ENCODE measurements at places on chromosomes 16 and 17.

GRCh38 chr17:29844339-29845048 is 85.5 kb downstream of the SSH2 start:
- DNase-seq, result no peak

- no peak for DNase-seq
These were observed 737.7 kb upstream of the SOX9 start for GRCh38 chr17:71383091-71383490.

GRCh38 chr16:463071-463470 is 37.6 kb downstream of the RAB11FIP3 start:
- no peak for DNase-seq

GRCh38 chr16:87068762-87069150 is 248.4 kb downstream of the C16orf95 start:
- DNase-seq, result no peak

- peak; percentile 64 for DNase-seq
These were observed 47.1 kb downstream of the SPACA3 start for GRCh38 chr17:33038740-33039139.

DNA sequence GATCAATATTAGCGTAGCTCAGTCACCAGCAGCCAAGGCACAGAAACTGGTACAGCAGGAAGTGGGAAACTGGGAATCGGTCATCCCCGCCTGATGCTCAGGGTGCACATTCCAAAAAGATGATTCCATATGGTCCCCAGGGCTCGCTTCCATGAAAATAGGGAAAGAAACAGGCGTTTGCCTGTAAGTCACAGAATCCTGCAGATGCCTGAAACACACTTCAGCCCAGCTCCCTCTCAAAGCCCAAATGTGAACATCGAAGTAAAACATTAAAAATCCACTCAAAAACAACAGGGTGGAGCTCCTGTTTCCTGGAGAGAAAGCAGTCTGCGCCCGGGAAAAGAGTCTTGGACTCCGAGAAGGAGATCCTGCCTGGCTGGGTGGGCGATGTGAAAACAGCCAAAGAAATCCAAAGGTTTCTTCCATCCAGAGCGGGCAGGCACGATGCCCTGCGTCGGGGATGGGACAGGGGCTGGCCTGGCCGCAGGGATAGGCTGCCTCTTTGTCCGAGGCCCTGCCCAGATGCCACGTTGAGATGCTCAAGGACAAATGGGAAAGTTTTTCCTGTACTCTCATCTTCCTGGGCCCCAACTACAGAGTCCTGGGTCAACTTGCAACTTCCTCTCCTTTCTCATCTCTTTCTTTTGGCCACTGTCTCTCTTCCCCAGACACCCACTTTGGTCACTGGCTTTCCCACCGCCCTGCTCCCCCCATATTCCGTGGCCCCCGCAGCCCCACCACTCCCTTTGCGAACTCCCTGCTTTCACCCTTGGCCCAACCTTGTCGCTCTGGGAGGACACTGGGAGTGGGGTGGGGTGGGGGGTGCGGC is 743 bp downstream of the WIPI1 start:
- DNase-seq, result peak; percentile 53

DNA sequence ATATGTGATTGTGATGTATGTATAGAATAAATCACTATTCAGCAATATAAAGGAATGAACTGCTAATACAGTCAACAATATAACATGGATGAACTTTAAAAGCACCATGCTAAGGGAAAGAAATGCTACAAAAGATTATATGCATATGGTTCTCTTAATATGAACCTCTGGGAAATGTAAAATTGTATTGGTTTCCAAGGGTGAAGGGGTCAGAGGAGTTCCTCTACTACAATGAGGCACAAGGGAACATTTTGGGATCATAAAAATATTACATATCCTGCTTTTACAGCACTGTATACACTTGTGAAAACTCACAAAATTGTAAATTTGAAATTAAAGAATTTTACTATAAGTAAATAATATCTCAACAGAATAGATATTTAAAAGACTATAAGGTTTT is 111.4 kb downstream of the CA10 start:
- DNase-seq, result no peak

DNA sequence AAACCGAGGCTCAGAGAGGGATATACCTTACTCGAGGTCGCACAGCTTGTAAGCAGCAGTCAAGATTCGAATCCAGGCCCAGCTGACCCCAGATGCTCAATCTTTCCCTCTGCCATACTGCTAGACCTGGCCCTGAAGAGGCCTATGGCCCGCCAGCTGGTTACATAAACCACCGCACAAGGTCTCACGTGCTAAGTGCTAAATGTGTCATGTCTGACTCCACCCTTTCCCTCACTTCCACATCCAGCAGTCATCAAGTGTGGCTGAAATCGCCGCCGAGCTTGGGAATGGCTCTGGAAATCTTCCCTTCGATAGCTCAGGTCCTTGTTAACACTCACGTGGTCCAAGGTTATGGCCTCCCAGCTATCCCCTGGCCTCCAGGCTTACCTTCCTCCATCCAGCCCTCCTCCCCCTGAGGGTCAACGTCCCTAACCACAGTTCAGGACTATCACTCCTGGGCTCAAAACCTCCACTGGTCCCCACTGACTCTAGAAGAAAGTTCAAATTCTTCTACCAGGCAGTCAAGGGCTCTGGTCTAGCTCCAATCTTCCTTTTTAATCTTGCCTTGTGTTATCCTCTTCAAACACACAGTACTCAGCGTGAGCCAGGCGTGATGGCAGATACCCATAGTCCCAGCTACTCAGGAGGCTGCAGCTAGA is 3.5 kb downstream of the ZBTB4 start:
- DNase-seq, result no peak

GRCh38 chr17:54754560-54754959 is 146.1 kb upstream of the TOM1L1 start:
- no peak for DNase-seq

- DNase-seq, result peak; percentile 98
These were observed 12.6 kb upstream of the RNF222 start for GRCh38 chr17:8409966-8410882.

DNA sequence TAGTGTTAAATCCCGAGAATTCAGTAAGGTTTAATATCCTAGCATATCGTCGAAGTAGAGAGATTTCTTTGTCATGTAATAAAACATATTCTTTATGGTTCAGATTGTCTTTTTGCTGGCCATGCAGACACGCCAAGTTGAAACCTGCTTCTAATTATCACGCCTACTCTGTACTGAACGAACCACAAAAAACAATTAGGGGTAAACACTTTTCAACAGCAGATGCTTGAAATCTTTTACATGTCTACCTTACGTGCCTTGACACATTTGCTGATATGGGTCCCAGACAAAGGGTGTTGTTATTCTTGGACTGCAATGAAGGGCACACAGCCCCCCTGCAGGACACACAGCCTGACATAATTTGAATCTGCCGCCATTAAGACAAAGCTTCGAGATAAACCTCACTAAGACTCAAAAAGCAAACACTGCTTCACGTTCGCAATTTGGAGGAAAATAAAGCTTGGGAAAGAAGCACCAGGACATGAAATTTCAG is 13.3 kb downstream of the WIPI1 start:
- DNase-seq, result no peak

DNA sequence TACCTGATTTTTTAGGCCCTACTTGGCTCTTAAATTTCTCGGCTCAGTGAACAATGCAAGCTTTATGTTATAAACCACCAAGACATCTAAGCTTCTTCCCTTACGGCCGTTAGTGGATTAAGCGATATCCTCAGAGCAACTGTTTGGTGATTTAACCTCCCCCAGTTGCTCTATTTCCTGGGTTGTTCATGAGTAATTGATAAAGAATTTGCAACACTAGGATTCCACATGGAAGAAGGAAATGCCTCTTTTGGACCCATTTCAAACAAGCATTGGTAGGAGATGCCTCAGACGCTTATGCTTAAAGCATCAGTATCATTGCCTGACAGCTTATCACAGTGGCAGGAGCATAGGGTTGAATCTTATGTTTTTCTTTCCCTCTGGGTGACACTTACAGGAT is 65.3 kb downstream of the RBFOX1 start:
- no peak for DNase-seq

- no peak for DNase-seq
These were observed 15.9 kb downstream of the SHISA6 start for GRCh38 chr17:11256877-11257276.

DNA sequence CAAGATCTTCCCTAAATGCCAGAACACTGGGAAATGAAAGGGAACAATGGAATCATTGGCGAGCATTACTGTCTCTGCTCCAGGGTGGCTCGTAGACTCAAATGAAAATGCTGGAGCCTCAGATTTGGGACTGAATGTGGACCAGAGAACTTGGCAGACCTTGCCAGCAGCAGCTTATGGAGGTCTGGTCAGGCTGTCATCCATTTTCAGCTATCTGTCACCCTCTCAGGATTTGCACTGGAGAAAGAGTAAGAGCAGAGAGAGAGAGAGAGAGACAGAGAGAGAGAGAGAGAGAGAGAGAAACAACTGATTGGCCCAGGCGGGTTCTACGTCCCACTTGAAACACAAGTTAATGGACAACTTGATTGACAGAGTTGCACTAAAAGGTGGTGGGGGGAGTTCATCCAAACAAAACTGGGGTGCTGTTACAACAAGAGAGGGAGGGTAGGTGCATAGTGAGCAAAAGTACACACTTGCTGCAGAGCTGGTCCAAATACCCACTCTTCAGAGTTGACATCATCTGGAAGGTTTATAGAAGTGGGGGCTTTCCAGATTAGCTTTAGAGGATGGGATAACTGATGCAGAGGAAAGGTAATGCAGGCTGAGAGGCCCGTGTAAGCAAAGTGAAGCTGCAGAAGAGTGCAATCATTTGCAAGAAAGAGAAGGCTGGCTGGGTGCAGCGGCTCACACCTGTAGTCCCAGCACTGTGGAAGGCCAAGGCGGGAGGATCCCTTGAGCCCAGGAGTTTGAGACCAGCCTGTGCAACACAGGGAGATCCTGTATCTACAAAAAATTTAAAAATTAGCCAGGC is 16.5 kb upstream of the NSMCE1 start:
- DNase-seq, result no peak

DNA sequence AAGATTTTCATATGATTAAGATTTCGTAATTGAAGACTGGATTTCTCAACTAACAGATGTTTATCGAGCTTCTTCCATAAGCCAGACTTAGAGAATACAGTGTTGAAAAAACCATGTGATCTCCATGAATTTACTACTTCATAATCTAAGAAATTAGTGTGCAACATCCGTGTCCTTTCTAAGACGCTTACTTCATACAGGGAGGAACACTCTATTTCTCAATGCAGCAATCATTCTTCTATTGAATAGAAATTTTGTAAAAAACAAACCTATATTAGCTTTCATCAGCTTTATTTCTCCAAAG is 946.3 kb downstream of the KCNJ2 start:
- no peak for DNase-seq

DNA sequence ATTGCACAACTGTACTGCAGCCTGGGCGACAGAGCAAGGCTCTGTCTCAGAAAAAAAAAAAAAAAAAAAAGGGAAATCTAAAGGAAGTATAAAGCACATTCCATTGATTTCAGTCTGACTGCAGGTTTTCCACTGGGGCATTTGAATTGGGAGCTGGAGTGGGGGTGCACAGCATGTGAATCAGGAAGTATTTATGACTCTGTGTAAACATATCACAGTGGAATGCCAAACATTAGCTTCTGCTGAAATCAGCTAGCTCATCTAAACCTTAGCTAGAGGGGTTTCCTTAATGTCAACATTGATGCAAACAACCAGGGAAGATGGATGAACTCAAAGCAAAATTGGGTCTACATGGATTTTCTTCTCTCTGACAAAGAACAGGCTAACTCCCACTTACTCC is 641.0 kb upstream of the EEF2KMT start:
- DNase-seq, result no peak

DNA sequence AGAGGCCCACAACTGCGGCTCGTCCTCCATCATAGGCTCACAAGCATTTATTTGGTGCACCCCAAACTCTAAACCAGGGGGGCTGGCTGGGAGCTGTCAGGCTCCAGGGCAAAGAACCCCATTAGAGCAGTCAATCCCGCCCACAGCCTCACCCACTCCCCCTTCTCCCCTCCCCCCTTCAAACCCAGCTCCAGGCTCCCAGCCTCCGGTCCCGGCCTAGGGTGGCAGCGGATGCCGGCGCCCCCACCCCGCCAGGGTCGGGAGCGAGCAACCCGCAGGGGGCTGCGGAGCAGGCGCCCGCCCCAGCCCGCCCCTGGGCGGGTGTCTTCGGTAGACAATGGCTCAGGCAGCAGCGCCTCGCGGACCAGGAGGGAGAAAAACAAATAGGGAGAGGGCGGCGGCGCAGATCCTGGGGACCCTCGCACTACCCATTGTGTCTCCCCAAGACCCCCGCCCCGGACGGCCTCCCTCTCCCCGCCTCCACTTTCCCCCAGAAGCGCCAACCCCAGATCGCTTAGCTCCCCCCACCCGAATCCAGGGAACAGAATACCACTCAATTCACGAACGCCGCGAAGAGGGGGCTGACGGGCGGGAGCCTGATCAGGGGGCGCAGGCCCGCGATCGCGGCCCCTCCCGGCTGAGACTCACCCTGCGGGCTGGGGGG is 572 bp downstream of the FAM171A2 start:
- no peak for DNase-seq

DNA sequence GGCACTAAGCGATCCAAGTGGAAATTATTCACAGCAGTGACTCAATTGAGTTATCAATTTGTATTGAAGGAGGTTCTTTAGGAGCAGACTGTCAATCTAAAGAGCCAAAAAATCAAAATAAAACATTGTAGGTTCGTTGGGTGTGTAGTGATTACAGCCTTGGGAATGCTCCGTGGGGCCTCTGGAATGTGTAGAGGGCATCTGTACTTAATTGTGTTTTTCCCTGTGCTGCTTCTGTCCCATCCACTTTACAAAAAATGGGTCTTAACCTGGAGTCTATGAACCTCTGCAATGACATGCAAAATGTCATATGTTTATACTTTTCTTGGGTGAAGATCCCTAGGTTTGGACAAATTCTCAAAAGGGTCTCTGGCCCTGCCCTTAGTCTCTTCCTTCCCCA is 215.1 kb downstream of the CCDC182 start:
- no peak for DNase-seq

GRCh38 chr16:69190598-69190997 is 3.6 kb downstream of the SNTB2 start:
- no peak for DNase-seq

All from neural crest cell (in vitro differentiated cells).